ENCODE measurements at places on chromosomes 2 and 18.

DNA sequence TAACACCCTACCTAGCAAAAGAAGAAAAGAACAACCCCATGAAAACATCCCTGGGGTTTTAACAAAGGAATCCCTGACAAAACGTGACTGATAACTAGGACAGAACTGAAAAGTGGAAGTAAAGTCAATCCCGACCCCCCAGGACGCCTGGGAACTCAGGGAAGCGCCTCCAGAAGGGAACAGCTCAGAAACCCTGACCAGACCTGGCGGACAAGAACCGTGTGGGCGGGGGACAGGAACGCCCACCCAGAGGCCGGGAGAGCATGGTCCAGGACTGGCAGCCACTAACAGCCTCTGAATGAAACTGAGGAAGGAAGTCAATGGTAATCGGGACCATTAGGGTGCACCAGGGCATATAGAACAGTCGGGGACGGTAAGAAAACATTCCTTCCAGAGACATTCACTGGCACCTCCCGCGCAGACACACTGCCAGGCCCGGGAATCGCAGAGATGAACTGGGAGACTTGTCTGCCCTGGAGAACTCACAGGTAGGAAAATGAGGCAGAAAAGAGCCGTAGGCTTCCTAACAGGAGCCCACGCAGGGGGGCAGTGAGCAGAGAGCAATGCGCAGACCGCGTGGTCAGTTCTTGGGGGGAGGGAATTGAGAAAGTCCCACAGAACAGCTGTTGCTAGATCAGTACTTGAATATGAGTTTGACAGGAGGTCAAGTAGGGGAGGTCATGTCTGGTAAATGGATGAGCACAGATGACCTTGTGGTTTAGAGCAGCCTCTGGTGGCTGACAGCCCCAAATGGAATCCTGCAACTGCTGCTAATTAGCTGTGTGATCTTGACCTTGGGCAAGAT lies 1.3 kb upstream of the TBC1D8 start:
- DNase-seq: no peak

DNA sequence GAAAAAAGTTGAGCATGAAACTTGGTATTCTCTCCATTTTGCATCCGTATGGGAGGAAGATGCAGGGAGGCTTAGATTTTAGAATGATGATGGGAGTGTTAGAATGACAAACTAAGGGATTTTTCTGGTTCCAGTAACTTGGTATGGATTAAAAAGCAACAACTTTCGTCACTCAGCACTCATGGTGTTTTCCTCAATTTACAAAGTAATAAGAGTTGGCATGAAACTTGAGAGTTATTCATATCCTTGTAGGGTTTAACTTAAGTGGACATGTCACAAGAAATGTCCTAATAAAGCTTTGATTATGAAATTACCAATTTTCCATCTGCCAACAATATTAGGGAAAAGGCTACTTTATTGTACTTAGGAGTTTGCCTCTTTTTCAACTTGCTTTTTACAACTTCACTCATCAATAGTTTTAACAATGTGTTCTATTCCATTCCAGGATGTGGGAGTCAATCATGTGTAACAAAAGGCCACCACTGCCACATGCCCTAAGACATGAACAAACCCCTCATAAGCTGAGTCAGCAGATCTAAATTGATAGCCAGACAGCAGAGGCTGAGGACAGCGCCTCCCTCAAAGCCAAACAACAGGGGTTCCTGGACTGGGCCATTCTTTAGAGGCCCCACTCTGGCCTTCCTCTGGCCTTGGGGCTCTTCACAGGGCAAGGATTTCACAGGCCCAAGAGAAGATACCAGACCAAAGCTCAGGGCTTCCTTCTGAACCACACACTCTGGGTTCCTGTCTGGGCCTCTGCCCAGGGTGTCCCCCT lies 265.8 kb downstream of the TNS1 start:
- DNase-seq: no peak

DNA sequence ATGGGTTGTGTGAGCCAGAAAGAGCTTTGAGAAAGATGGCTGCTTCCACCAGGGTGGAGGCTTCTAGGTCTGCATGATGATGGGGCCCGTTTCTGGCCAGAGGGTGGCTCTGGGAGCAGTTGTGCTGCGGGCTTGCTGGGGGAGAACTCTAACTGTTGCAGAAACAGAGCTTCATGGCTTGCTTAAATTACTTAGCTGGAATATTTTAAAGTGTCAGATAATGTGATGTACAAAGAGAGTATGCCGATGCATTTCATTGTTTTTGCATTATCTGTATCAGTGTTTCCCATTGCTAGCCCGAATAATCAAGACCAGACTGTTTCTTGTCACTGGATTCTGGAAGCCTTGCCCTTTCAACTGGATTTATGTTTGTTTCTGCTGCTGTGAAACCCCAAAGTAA lies 6.3 kb upstream of the DRC1 start:
- no peak for DNase-seq

- no peak for DNase-seq
Measured at GRCh38 chr18:59239642-59240041, 19.7 kb downstream of the GRP start.

- no peak for DNase-seq
Measured at GRCh38 chr2:168180914-168181313, 66.5 kb downstream of the STK39 start.

GRCh38 chr2:176454893-176455815 lies 185.9 kb downstream of the MTX2 start:
- DNase-seq: no peak

DNA sequence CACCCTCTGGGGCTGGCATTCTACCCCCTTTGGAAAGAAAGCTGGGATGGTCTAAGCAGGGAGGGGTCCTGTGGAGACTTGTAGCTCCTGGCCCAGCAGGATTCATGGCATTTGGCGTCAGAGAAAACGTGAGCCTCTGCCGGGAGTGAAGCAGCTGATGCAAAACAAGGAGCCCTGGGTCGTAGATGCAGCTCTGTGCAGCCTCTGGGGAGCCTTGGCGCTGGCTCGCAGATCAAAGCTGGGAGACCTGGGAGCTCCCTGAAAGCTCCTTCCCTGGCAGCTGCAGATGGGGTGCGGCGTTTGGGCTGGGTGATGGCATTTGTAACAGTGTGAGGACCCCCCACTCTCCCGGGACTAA lies 148.3 kb downstream of the KLHL29 start:
- no peak for DNase-seq

DNA sequence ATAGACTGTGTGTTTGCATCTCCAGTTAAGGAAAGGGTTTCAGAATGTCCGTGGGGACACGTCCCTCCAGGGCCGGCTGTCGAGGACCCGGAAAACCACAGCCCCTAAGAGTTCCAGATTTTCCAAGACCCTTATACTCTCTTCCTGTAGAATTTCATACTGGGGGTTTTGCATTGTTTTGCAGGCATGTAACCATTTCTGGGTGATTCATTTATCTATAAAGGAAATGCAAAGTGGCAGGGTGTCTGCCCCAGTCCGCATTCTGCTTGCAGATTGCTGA lies 8.5 kb downstream of the SP9 start:
- DNase-seq: no peak

DNA sequence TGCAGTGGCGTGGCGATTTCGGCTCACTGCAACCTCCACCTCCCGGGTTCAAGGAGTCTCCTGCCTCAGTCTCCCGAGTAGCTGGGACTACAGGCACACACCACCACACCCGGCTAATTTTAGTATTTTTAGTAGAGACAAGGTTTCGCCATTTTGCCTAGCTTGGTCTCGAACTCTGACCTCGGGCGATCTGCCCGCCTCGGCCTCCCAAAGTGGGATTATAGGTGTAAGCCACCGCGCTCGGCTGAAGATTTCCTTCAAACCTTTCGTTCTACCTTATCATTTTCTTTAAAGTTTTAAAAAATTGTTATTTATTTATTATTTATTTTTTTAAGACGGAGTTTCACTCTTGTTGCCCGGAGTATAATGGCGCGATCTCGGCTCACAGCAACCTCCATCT lies 979 bp upstream of the WDR43 start:
- DNase-seq: no peak

- no peak for DNase-seq
Measured at GRCh38 chr18:48452861-48453323, 43.7 kb upstream of the ZBTB7C start.

- DNase-seq: no peak
Measured at GRCh38 chr2:167640096-167640495, 607.3 kb downstream of the STK39 start.

GRCh38 chr2:100799686-100800085 lies 20.3 kb upstream of the NPAS2 start:
- no peak for DNase-seq

DNA sequence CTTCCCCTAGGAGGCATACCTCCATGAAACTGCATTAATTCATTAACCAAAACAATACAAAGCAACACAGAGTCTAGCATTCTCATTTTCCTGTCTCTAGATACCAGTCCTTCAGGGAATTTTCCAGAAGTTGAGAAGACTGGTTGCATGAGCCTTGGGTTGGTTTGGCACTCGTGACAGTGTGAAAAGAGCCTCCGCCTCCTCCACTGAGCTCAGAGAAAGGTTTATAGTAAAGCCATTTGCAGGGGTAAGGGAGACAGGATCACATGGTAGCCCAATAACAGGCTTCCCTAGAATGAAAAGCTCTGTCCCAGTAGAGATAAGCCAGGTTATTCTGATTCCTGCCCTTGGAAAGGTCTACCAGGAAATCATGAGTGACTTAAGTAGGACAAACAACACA lies 9.7 kb upstream of the TMEM247 start:
- no peak for DNase-seq

- no peak for DNase-seq
Measured at GRCh38 chr18:34222307-34223163, 2.2 kb downstream of the NOL4 start.

DNA sequence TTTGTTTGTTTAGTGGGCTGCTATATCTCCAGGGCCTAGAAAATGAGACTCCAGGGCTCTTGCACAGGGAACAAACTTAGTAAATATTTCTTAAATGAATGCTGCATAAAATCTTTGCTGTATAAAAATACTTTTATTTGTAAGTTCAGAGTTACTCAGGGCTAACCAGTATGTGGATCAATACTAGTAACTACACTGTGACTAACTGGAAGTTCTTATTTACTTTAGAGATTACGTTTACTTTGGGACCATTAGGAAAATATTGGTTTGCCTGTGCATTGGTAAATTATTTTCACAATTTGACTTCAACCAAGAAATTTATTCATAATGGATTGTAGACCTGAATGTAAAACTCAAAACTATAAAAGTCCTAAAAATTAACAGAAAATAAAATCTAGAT lies 575.5 kb downstream of the RNF144A start:
- no peak for DNase-seq

- DNase-seq: peak; percentile 45
Measured at GRCh38 chr2:75523313-75524275, 37.1 kb downstream of the EVA1A start.

GRCh38 chr2:173898178-173898668 lies 67.0 kb downstream of the SP3 start:
- no peak for DNase-seq

DNA sequence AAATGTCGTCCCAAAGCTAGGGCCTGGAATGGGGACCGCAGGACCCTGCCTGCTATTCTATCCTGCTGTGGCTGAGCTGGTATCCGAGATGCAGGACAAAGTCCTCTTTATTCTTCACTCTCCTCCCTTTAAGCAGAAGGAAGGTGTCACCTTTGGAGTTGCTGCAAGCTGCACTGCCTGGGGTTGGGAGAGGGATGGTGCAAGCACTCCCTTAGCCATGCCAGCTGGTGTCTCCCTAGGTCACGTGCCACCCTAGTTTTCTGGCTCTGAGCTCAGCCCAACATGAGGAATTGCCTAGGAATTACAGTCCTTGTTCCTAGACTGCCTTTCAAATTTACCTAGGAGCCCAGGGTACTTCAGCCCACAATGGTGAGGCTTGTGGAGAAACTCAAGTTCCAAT lies 21.4 kb upstream of the FAM228A start:
- DNase-seq: no peak

GRCh38 chr2:70920367-70920715 lies 15.4 kb upstream of the ATP6V1B1 start:
- no peak for DNase-seq

GRCh38 chr2:239871481-239872435 lies 153.4 kb downstream of the NDUFA10 start:
- no peak for DNase-seq

DNA sequence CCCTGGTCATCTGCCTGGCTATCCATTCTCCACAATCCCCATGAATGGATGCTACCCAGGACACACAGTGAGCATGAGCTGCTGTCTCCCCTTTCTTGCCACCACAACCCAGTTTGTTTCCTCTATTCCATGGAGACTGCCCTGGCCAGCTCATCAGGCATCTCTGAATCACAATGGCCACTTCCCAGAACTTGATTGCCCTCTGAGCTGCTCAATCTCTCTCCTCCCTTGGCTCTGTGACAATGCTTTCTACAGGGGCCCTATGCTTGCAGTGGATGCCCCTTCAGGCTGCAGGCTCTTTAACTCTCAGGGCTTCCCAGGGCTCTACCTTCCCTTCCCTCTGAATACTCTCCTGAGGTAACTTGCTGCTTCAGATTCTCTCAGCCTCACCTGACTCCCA lies 14.4 kb upstream of the SLC4A5 start:
- DNase-seq: no peak

DNA sequence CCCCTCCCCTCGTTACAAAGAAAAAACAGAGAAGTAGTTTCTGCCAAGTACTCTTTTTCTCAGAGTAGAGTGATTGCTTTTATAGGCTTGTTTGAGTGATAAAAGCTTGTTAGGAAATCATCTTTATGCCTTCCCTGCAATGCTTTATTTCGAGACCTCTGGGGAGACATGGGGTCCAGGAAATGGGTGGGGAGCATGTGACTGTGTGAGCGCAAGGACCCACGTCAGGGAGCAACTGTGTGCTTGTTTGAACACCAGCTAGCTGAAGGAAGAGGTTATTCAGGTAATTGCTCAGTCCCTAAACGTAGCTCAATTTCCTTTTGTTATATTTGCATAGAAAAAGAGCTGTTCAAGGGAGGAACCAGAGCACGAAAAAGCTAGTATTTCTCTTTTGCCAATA lies 187.3 kb downstream of the FAM210A start:
- no peak for DNase-seq

GRCh38 chr2:82752396-82752795 lies 1706.7 kb downstream of the SUCLG1 start:
- no peak for DNase-seq

- DNase-seq: no peak
Measured at GRCh38 chr2:29066997-29067605, 7.2 kb downstream of the PCARE start.

DNA sequence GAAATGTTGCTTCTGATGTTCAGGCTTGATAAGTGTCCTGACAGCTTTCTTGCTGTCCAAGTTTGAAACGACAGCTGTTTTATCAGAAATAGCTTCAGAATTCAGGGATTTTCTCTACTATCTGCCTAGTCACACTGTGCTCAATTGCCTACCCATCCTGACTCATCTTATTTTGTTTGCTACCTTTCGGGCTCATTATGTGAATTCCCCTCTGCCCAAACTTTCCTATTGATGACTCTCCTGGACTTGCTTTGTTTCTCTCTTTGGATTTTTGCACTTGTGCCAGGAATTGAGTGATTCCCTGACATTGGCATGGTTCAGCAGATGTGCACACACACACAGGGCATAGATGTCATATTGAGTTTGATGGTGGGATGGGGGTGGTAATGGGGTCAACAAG lies 1052.6 kb upstream of the PIK3C3 start:
- no peak for DNase-seq

Measured in HS-27A (cell line).